NCI-H69 (cell line): ENCODE measurements at places on chromosomes 5 and 9.

DNA sequence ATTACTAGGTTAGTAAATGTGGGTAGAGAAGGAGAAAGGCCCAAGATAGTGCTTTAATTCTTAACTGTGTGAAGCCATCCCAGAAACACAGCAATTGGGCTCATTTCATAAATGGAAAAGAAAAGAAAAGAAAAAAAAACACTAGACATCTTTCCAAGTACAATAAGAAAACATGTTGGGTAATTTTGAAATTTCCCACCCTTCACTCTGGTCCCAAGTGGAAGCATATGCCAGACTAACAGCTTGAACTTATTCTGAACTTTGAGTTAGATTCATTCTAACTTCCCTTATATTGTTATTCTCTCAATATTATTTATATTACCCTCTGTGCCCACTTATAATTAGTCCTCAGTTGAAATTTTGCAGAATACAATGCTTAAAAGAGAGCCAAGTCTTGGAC lies 113.4 kb upstream of the GHR start:
- DNase-seq = no peak

GRCh38 chr9:117265253-117265652 lies 149.6 kb downstream of the ASTN2 start:
- DNase-seq = no peak

DNA sequence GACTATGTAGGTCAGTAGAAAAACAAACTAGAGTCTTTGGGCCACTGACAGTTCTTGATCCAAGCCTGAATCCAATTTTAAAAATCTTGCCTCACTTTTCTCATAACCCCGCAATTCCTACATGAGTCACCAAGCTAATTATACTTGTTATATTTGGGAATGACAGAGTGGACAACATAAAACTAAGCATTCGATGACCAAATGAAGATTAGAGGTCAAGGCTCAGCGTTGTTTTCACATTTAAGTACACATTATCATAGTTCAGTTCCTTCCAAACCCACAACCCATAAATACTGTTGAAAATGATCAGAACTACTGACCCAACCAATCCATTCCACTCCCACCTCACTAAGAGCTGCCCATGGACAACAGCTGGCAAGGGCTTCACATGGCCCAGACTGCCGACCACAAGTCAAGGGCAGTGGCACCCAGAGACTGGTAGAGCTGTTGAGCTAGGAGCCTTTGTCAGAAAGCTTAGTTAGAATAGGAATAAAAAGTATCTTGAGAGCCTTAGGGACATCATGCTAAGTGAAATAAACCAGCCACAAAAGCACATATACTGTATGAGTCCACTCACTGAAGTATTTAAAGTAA lies 64.2 kb downstream of the MYO10 start:
- no peak for DNase-seq

- peak; percentile 82 for DNase-seq
Measured at GRCh38 chr5:154756868-154757813, 2.0 kb downstream of the LARP1 start.

DNA sequence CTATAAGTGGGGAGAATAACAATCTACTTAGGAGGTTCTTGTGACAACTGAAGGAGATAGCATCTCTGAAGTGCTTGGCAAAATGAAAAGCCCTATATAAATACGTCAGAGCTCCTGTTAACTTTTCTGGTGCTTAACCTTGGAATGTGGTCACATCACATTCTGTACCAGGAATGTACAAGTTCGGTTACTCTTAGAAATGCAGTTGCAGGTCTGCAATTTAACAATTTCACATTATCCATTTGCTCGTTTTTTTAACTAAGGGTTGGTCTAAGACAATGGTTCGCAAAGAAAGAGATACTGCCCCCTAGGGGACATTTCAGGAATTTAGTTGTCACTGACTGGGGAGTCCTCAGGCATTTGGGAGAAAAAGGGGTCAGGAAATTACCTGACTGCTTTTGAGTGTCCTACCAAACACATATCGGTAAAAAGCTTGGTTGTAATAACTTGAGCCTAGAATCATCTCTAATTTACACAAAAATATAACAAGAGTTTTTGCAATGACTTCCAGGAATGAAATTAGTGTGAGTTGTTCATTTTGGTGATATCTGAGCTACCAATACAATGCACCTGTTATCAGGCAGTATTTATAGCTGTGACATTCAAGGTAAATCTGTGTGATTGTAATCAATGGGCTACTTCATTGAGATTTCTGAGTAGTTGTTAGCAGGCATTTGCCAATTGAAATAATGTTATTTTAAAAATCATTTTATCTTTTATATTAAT lies 5.4 kb upstream of the HBEGF start:
- DNase-seq = peak; percentile 76

DNA sequence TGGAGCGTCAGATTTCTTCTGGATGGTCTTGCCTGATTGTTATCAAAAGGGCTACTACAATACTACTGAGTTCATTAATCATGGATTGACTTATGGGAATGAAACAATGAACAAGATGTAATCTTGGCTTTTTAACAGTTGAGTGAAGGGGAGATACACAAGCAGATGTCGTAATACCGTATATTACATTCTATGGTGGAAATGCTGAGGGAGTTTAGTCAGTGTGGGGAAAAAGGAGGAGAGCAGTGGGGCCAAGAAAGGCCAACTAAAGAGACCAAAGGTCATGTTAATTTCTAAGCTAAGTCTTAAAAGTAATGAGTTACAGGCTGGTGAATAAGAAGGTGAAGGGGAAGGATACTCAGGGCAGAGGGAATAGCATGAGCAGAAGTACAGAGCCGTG lies 29.0 kb upstream of the PSAT1 start:
- DNase-seq = no peak

- DNase-seq = no peak
Measured at GRCh38 chr5:63854076-63854475, 108.2 kb downstream of the HTR1A start.

- no peak for DNase-seq
Measured at GRCh38 chr5:145203193-145203592, 631.9 kb downstream of the PRELID2 start.

DNA sequence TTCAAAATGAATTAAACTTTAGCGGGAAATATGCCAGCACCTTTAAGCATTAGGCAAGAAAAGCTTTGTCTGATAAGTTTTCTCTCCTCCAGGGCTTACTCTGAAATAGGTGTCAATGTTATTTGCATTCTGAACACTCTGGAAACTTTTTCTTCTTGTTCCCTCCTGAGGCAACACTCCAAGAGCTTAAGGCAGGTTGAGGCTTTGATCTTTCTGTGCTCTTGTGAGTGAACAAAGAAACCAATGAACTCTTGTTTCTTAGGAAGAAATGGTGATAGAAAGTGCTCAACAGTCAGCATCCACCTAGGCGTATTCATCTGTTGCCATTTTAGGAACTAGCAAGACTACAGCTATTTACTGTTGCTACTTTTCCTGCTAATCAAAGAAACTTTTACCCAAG lies 259.8 kb downstream of the NFIB start:
- no peak for DNase-seq

DNA sequence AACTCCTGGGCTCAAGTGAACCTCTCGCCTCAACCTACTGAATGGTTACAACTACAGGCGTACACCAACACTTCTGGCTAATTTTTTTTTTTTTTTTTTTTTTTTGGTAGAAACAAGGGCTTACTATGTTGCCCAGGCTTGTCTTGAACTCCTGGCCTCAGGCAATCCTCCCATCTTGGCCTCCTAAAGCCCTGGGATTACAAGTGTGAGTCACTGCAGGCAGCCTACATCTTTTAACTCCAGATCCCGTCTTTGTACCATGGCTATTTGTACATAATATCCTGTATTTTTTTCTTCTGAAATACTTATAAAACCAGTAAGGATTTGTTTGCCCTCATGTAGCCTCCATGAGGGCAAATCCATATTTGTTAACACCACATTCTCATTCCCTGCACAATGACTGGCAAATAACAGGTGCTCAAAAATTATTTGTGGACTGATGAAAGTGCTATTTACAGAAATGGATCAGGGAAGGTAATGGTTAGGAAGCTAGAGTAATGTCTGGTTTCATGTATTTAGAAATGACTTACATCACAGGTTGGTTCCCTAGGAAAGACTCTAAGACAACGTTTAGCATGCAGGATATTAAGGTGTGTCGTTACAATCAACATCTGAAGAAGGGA lies 51.9 kb upstream of the POU5F2 start:
- peak; percentile 62 for DNase-seq
